Stimulated activated CD4-positive, alpha-beta T cell treated with anti-CD3 and anti-CD28 coated beads, Interleukin-15, amount 100 ng/mL, for 1 hour (primary cell): ENCODE measurements at places on chromosomes 7 and 10.

DNA sequence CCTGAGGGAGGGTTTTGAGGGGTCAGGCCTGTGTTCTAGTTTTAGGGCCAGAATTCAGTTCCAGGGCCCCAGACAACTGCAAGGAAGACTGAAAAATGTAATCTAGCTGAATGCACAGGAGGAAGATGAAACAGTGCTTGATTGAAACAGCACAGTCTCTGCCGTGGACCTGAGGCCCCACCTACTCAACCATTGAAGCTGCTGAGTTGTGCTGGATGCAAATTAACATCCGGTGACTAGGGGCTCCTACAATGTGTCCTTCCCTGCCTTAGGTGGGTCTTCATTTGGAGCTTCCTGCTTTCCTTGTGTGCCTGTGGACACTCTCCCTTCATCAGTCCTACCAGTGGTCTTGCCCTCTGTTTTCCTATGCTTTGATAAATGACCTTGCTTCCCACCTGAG lies 5.7 kb downstream of the GLRX3 start:
- DNase-seq = no peak

GRCh38 chr10:85105614-85106255 lies 777.3 kb downstream of the CCSER2 start:
- DNase-seq = no peak

GRCh38 chr7:158495786-158496185 lies 91.8 kb downstream of the PTPRN2 start:
- no peak for DNase-seq

- no peak for DNase-seq
Observed at GRCh38 chr7:138895679-138896078, 85.5 kb downstream of the KIAA1549 start.

- no peak for DNase-seq
Observed at GRCh38 chr7:64183126-64183742, 23.8 kb upstream of the ZNF735 start.

DNA sequence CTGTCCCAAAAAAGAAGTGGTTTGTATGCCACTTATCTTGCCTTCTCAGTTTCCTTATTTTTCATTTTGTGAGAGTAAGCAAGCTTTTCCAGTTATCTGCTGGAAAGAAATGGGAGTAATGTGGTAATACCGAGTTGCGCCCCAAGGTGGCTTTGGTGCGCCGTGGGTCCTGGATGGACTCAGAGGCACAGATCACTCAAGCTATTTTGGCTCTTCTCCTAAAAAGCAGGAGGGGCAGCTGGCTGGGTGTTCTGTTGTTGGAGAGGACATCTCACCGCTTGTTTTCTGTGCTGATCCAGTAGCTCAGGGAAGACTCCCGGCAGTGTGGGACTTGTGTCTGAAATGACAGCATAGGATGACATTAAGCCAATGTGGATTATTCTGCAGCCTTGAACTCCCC lies 16.4 kb downstream of the PRKRIP1 start:
- DNase-seq = no peak
